ENCODE measurements at places on chromosomes 11 and 22.

DNA sequence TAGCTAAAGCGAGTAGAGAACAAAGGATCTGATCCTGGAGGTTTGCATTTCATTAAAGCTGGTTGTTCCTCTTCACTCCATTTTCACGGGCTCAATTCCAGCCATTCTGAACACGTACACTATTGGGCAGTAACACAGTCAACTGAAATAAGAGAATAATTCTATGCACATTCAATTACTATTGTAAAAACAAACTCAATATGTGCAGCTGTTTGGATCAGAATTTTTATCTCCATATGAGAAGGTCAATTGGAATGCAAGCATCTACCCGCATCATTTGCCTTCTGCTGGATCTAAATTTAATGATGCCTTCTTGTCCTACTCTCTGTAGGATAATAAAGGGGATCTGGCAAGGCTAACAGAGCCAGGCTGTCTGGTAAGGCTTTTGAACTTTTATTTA, 562.8 kb upstream of the CCDC179 start:
- DNase-seq: no peak

- DNase-seq: peak; percentile 42
Measured at GRCh38 chr11:68099474-68100405, 21.4 kb downstream of the CHKA start.

DNA sequence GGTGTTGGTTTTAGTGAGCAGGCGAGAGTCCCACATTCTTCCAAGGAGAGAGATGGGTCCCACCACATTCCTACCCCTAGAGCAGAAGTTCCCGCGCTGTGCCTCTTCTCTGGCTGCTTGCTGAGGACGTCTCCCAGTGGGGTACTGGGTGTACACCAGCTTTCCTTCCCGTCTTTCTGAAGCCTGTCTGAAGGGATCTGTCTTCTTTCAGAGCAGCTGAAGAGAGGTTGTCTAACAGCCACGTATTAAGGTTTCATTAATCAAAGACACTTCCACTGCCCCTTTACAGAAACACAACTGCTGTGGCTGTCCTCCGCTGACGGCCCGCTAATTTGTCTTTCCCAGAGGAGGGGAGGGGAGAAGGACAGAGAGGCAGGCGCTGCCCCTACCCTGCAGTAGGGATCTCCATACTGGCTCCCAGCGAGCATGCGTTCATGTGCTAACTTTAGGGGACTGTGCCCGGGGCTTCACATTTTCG, 56.0 kb downstream of the ZBTB16 start:
- no peak for DNase-seq

GRCh38 chr11:44387825-44388224, 77.9 kb upstream of the ALX4 start:
- DNase-seq: no peak

DNA sequence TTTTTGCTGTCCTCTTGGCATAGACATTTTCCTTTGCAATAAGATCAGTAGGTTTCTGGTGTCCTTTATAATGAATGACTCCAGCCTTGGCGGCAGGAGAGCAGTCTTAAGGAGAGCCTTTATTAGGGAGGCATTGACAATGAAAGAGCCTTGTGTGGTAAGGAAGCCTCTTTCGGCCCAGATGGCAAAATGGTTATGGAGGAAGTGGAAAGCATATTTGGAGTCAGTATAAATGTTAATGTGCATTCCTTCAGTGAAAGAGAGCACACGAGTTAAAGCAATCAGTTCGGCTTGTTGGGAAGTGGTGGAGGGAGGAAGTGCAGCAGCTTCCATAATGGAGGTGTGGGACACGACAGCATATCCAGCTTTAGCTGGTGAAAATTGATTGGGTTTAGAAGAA, 18.1 kb upstream of the ANO1 start:
- DNase-seq: no peak

DNA sequence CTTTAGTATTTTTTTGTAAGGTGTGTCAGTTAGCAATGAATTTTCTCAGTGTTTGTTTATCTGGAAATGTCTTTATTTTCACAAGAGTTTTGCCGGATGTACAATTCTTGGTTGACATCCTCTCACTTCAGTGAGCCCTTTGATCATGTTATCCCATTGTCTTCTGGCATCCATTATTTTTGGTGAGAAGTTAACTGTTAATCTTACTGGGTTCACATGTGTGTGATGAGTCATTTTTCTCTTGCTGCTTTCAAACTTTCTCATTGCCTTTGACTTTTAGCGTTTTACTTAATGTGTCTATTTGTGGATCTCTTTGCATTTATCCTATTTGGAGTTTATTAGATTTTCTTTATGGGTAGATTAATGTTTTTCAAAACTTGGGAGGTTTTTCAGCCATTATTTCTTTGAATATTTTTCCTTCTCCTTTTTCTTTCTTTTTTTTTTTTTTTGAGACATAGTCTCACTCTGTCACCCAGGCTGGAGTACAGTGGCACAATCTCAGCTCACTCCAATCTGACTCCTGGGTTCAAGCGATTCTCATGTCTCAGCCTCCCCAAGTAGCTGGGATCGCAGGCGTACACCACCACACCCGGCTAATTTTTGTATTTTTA, 100.5 kb upstream of the RRM1 start:
- DNase-seq: no peak

DNA sequence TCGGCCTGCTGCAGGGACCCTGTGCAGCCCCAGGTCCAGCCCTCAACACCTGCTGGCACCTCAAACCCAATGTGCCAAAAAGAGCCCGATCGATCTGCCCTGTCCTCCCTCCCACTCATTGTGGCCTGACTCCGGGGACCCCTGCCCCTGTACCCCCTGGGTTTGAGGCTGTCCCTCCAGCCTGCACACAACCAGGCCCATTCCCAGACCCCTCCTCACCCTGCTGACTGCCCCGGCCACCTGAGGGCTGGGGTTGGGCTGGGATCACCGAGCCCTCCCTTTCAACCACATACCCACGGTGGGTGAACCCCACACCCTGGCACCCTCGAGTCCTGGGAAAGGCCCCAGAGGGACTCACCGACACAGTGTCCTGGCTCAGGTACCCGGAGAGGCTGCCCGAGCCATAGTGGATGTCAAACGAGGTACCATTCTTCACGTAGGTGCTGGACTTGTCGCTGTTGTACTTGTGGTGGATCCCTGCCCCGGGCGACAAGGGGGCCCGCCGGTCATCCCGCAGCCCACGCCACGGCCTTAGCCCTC, 5.0 kb downstream of the CTSD start:
- no peak for DNase-seq

- no peak for DNase-seq
Measured at GRCh38 chr22:45221201-45221600, 19.5 kb downstream of the KIAA0930 start.

DNA sequence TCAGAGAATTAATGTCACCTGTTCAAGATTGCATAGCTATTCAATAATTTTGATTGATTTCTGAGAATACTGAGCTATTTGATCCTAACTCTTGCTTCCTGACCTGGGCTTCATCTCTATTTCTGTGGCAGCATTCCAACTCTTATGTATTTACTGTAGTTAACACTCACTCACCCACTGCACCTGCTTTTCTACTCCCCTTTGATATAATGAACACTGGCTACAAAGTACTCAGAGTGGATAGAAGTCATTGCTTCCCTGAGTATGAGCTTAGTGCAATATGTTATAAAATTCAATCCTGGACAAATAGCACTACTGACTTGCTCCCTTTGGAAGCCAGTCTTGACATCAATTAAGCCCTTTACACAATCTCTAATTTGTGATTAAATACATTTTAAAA, 117.2 kb downstream of the APIP start:
- no peak for DNase-seq

DNA sequence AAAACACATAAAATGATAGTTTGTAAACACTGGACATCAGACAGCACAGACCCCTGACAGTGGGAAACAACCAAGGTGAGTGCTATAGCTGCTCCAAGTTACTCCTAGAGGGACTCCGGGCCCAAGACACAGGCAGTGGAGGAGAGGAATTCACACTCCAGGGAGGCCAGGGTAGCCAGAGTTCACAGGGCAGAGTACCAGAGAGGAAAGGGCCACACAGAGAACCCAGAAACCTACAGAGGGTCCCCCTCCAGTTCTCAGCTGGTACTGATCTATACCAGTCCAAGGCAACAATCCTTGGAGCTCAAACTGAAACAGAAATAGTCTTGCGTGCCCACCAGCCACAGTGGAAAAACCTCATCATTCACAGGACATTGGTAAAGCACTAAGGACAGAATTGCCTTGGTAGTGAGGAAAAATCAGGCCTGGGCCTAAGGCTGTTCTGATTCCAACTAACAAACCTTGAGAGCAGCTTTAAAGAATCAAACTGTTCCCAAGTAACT, 7.6 kb downstream of the VPS37C start:
- no peak for DNase-seq

- DNase-seq: no peak
Measured at GRCh38 chr22:25692397-25693267, 49.4 kb upstream of the MYO18B start.

DNA sequence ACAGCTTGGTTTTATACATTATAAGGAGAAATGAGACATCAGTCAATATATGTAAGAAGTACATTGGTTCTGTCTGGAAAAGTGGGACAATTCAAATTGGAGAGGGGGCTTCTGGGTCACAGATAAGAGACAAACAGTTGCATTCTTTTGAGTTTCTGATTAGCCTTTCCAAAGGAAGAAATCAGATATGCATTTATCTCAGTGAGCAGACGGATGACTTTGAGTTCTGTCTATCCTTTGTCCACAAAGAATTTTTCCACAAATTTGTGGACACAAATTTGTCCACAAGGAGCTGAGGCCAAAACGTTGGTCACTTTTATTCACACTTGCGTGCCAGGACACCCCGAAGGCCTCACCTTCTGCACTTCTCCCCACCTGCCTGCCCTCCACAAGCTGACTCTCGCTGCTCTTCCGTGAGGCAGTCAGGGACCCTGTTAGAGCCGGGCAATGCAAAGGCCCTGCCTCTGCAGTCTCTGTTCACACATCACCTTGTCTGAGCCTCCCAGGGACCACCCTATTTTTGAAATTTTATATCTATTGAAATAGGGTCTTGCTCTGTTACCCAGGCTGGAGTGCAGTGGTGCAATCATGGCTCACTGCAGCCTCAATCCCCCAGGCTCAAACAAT, 20.5 kb downstream of the IL17REL start:
- no peak for DNase-seq

- peak; percentile 10 for DNase-seq
Measured at GRCh38 chr11:61914471-61915171, 2.7 kb downstream of the RAB3IL1 start.

- no peak for DNase-seq
Measured at GRCh38 chr11:41116970-41117369, 342.5 kb downstream of the LRRC4C start.

DNA sequence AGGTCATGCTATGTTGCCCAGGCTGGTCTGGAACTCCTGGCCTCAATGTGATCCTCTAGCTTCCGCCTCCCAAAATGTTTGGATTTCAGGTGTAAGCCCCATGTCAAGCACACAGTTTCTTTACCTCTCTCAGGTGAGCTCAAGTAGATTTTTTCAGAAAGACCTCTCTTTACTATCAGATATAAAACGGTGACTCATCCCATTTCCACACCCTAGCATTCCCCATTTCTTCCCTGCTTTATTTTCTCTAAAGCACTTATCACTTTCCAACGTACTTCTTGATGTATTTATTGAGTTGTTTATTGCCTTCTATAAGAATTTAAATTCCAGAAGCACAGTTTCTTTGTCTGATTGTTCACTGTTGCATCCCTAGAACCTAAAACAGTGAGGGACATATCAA, 3.7 kb downstream of the TSG101 start:
- DNase-seq: no peak

GRCh38 chr11:15034687-15035267, 38.6 kb upstream of the CALCB start:
- no peak for DNase-seq

DNA sequence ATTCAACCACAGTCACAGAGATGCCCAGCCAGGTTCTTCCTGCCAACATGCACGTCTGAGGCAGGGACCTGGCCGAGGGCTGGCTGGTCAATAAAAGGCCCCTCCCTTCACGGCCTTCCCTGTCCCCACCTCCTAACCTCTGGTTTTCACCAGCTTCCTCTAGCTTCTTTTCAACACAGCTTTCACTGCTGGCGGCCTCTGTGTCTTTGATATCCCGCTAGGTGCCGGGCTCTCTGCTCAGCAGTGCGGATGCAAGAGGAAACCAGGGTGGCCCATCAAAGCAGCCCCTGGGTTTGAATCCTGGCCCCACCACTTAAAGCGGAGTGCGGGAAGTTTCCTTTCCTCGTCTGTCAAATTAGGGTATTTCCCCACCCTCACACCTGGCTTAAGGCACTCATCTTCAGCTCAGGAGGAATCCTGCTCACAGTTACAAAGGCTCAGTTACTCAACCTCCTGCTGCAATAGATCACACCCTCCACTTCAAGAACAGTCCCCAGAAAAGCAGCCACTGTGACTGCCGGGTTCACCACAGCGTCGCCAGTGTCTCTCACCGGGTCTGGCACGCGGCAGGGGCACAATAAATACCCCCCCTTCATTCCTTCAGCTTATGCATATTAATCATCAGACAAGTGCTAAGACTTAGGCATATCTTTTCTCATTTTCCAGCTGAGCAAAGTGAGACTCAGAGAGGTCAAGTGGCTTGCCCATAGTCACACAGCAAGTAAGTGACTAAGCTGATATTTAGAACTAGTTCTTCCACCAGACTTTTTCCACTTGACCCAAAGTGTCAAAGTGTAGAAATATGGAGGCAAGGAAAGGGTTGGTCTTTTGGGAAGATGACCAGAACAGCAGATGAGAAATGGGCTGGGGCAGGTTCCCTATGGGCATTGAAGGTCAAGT, 45.7 kb downstream of the TXN2 start:
- DNase-seq: no peak

DNA sequence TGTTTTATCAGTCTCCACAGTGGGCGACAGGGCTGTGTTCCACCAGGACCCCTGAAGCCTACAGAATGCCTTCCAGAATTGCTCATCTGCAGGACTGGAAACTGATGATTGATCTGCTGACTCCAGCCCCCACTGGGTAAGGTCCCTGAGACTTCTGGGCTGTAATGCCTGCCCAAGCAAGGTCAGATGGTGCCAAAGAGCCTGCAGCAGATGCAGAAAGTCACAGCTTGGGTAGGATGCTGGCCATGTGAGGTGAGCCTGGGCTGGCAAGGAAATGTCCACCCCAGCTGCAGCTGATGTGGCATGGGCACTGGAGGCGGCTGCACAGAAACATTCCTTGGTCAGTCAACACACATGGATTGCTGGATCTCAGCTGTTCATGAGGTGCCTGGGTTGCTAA, 30.9 kb downstream of the LRRC32 start:
- peak; percentile 5 for DNase-seq
